IPS DF 19.7 (cell line): ENCODE measurements at places on chromosomes 1 and 21.

GRCh38 chr1:65729259-65729658 lies 63.4 kb upstream of the PDE4B start:
- DNase-seq: no peak

DNA sequence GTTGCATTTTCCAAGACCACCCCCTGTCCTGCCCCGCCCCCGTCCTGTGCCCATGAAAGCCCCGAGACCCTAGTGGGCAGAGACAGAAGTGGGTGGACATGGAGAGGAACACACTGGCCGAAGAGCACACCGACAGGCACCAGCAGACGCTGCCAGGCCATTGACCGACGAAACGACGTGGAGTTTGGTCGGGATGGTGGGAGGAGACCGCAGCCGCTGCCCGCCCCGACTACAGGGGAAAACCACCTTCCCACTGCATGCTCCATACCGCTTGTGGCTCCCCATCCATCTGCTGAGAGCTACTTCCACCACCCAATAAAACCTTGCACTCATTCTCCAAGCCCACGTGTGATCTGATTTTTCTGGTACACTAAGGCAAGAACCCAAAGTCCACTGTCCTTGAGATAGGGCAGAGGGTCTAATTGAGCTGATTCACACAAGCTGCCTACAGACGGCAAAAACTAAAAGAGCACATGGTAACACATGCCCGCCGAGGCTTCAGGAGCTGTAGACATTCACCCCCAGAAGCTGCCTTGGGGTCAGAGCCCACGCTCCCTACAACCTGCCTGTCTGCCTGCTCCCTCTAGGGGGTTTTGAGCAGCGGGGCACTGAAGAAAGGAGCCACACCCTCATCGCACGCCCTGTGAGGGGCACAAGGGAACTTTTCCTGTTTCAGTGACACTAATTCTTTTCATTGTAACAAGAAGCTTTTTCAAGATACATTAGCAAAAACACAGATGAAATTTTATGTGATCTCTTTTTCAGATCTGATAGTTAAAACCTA lies 81.2 kb upstream of the RAB3GAP2 start:
- no peak for DNase-seq

DNA sequence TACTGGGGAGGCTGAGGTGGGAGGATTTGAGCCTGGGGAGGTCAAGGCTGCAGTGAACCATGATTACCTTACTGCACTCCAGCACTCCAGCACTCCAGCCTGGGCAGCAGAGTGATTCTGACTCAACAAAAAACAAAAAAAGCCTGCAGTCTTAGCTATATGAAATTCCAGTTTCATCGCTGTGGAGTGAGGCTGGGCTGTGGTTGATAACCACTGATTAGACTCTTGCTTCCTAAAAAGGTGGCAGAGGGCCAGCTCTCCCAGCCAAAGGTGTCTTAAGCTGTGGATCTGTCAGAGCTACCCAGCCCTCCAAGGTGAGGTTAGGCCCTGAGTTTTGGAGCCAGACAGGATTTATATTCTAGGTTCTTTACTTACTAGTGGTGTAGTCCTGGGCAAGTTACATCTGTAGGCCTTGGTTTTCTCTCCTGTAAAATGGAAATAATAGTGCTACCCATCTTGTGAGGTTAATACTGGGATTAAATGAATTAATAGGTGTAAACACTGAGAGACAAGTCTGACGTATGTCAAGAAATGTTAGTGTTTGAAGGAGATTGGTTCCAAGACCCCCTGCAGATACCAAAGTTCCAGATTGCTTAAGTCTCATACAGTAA lies 35.9 kb downstream of the TMCC2 start:
- no peak for DNase-seq

GRCh38 chr1:113207457-113207856 lies 134.5 kb downstream of the LRIG2 start:
- no peak for DNase-seq

- DNase-seq: no peak
These were observed 9.2 kb downstream of the CAP1 start for GRCh38 chr1:40049725-40050124.

- DNase-seq: no peak
These were observed 6.2 kb upstream of the CA6 start for GRCh38 chr1:8939362-8939995.

DNA sequence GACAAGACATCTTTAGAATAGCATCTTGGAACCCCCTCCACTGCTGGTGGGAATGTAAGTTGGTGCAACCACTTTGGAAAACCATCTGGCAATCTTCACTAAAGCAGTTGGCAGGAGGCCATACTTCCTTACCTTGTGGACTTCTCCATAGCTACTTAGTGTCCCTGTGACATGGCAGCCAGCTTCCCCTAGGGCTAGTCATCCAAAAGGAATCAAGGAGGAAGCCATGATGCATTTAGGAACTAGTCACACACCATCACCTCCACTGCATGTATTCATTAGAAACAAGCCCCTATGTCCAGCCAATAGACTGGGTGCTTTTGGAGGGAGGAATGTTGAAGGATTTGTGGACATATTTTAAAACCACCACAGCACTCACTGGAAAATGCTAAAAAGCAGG lies 19.9 kb downstream of the MX2 start:
- no peak for DNase-seq

DNA sequence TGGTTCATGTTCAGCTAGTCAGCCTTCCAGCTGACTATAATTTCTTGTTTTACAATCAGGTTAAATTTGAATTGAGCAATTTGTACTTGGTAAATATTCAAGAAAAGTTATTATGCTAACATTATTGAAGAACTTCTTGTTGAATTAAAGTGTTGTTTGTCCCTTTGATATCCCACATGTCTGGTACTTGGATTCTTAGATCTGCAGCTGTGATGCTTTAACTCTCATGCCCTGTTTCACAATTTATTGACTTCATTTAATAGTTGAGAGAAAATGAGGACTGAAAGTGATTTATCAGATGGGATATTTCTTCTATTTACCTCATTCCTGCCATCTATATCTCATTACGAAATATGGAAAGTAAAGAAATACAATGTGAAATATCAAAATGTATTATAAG lies 92.8 kb downstream of the FASLG start:
- DNase-seq: no peak

- DNase-seq: no peak
These were observed 6.1 kb upstream of the SFN start for GRCh38 chr1:26856604-26857469.

DNA sequence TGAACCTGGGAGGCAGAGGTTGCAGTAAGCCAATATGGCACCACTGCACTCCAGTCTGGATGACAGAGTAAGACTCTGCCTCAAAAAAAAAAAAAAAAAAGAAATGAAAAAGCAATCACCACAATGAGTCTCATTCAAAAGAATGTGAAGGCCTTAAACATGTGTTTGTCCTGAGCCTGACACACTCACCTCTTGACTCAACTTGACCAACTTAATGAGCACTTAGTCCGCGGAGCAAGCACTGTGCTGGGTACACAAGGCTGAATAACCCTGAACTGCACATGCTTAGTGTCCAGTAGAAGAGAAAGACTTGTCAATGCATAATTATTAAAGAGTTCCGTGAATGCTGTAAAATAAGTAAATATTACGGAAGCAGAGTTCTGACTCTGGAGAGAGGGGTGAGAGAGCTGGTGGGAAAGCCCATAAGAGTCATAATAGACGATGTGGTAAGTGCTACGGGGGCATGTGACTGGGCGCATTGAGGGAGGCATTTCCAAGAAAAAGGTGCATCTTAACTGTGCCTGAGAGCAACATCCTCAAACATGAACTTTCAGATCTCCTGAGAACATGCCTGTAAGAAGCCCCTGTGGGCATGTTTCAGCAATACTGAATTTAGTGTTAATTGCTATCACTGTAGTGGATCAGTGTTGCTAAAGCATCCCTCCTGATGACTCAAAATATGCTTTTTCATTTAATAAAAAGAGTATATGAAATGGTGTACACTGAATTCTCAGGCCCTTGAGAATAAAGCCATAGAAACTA lies 27.2 kb downstream of the MCOLN2 start:
- no peak for DNase-seq

- no peak for DNase-seq
These were observed 244.8 kb upstream of the VAMP3 start for GRCh38 chr1:7526196-7526866.

GRCh38 chr1:1318131-1318652 lies 6.3 kb downstream of the INTS11 start:
- no peak for DNase-seq

- DNase-seq: no peak
These were observed 41.6 kb downstream of the PDE9A start for GRCh38 chr21:42694751-42695696.

- DNase-seq: no peak
These were observed 18.9 kb downstream of the NOS1AP start for GRCh38 chr1:162088281-162088969.

GRCh38 chr1:23019863-23020625 lies 776 bp downstream of the KDM1A start:
- DNase-seq: no peak

DNA sequence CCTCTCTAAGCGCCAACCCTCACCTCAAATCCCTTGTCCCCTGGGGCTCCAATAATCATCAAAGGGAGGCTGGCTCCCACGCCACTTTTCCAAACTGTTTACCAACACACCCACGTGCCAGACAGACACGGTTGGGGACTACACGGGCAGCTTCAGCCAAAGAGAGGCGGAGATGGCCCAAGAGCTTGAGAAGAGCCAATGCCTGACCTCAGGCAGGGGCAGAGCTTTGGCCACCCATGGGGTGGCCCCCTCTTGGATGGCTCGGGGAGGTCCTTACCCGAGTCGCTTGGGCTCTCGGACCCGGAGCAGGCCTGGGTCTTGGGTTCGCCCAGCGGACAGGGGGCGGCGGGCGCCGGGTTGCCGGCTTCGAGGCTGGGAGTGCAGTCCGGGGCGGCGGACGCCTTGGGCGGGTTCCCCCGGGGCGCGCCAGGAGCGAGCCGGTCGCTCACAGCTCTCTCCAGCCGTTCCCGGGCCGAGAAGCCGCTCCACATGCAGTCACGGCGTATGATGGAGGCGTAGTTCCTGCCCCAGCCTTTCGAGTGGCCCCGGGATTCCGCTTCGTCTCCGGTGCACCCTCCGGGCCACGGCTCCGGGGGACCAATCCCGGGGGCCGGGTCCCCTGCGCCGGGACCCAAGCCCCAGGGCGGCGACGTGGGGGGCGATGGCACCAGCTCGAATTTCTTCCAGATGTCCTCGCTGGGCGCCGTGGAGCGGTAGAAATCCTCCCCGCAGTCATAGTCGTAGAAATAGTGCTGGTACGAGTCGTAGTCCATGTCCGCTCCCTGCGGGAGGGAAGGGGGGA lies 854 bp downstream of the MYCL start:
- DNase-seq: no peak

- no peak for DNase-seq
These were observed 6.6 kb downstream of the GOLT1A start for GRCh38 chr1:204207136-204207616.

- DNase-seq: no peak
These were observed 77.4 kb downstream of the NDUFS5 start for GRCh38 chr1:39103328-39104157.
